Epithelial cell of alveolus of lung (primary cell): ENCODE measurements at places on chromosomes 11 and 22. TPM values are rescaled to one million over a fixed set of nuclear protein-coding genes. Genes with fewer than 3 reads are reported as not detected.

DKK3 gene
- total RNA-seq, result 231 and 338 TPM in 2 replicates

OR5B21 gene
- total RNA-seq, result not detected in 2 replicates

ANO1 gene
- 1.8 TPM in 1 of 2 replicates, not detected in the other for total RNA-seq

DLAT gene
- total RNA-seq, result 23.9 and 34.0 TPM in 2 replicates

TRIM29 gene
- total RNA-seq, result 0.13 TPM in 1 of 2 replicates, not detected in the other

SYT13 gene
- total RNA-seq, result 0.24 TPM in 1 of 2 replicates, not detected in the other

WEE1 gene
- 17.2 and 18.0 TPM in 2 replicates for total RNA-seq

SAA1 gene
- total RNA-seq, result 2.1 TPM in 1 of 2 replicates, not detected in the other

RHOG gene
- 27.3 and 40.2 TPM in 2 replicates for total RNA-seq

SLC22A9 gene
- total RNA-seq, result not detected in 2 replicates

GRIA4 gene
- total RNA-seq, result 7.6 and 26.6 TPM in 2 replicates

PIH1D2 gene
- total RNA-seq, result 1.8 and 4.6 TPM in 2 replicates

PNPLA5 gene
- total RNA-seq, result not detected in 2 replicates

GNAZ gene
- total RNA-seq, result 0.52 and 1.2 TPM in 2 replicates

NLRP14 gene
- total RNA-seq, result under 0.01 TPM in 1 of 2 replicates, not detected in the other

CNTF gene
- total RNA-seq, result 0.13 and 2.4 TPM in 2 replicates

YPEL4 gene
- 0.13 and 9.7 TPM in 2 replicates for total RNA-seq

OR9Q1 gene
- not detected in 2 replicates for total RNA-seq

CASP12 gene
- not detected in 2 replicates for total RNA-seq
